Cortex of kidney (tissue), 1 donor: ENCODE measurements at places on chromosomes 12 and 14.

- no peak for DNase-seq
Observed at GRCh38 chr12:108299980-108300696, 39.0 kb downstream of the CMKLR1 start.

DNA sequence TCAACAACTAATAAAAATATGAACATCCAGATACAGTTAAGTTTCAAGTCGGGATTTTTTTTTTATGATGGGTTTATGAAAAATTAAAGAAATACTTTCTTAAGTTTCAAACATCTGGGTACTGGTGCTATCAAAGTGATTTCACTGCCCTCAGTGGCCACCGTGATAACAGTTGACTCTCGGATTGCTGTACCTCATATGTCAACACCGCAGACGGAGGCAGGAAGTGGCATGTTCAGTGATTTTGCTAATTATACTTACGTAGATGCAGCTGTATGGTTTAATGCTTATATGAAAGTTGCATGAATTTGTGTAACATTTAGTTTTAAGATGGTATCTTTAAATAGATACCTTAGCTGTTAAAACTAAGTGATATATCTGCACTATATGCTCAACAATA is 20.8 kb upstream of the FBLN5 start:
- no peak for DNase-seq

DNA sequence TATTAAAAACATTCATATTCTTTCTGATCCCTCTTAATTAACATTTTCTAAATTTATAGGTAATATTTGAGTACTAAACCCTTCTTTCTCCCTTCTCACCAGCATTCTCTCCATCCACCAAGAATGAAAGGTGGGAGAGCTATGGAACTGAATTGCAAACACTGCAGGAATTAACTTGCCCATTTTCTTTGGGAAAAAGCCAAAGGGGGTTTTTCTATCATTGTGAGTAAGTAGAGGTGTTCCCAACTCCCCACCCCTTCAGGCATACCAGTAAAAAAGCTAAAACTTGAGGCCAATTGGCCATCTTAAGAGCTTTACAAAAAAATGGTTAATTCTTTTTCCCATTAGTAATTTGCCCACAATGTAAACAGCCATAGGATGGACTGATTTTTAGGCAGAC is 23.7 kb downstream of the PCNX1 start:
- no peak for DNase-seq

DNA sequence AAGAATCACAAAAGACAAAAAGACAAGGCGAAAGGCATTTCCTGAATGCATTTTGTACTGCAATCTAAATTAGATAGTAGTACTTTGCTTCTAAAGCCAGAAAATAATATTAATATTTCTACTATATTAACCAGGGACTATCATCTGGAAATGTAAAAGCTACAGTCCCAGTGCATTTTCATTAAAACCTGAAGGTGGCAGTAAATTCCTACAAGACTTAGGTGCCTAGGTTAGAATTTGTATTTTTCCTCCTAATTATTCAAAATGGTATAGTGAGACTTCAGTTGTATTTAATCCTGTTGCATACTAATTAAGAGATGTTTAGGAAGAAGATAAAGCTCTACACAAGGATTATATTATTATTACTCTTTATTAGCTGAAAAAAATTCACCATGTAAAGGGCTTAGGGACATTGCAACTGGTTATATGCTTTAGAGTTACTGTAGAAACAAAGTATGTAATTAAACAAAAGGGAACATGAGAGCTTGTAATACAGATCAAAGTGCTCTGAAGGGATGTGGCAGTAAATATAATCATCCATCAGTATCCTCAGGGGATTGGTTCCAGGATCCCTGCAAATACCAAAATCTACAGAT is 53.6 kb downstream of the BRMS1L start:
- no peak for DNase-seq

GRCh38 chr14:22084393-22085281 is 411.0 kb upstream of the OR4E1 start:
- no peak for DNase-seq

DNA sequence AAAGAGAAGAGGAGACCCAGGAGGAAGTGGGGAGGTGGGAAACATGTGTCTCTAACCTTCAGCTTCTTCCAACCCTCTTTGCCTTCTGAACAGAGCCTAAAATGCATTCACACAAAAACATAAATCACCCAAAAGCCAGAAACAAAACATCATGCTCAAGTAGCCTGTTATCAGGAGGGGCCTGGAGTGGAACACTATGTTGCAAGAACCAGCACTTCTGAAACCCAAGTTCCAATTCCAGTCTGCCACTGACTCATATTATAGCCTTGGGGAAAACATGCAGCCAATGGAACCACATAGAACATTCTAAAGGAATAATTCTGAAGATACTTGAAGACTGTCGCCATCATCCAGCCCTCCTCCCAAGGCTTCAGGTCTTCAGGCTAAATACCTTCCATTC is 169.8 kb upstream of the PLXNC1 start:
- DNase-seq: no peak

DNA sequence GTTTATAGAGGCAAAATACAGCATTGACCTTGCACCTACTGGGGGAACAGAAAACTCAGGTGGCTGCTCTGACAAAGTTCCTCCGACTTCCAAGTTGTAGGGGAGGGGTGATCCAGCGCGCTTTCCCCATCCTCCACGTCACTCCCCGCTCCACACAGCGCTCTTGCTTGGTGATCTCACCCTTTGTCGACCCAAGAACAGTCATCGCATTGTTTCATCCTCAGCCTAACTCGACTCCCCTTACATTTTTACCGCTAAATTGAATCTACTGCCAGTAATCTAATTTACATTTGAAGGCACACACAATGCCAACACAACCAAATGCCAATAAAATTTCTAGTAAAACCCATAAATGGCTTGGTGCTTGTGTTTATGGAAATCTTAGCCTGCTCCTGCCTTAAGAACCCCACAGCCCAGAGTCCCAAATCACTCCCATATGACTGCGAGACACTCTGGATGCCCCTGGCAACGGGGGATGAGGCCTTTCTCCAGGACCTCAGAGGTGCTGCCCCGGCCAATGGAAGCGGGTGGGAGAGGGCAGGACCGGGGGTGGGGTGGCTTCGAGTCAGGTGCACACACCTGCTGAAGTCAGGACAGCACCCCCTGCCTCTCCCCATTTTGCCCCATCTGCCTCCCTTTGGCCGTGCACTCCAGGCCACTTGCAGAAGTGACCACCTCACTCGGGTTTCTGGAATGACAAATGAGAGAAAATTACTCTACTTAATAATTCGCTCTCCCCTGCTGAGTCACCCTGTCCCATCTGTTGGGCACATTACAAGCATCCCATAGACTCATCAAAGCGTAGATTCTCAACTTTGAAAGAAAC is 98.2 kb upstream of the GSC start:
- DNase-seq: no peak

- no peak for DNase-seq
Observed at GRCh38 chr12:80183939-80184338, 84.6 kb downstream of the OTOGL start.

DNA sequence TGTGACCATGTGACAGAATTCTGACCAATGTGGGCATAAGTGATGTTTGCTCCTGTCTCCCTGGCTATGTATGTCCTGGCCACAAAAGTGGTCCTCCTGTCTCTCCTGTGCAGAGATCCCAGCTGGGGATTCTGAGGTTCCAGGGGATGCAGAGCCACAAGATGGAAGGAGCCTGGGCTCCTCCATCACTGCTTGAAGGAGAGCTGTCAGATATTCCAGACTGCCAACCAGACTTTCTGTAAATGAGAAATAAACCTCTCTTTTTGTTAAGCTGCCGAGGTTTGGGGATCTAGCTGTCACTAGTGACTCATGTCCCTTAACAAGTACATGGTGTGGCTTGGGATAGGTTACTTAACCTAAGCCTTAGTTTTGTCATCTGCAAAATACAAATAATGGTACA is 21.9 kb downstream of the BDKRB1 start:
- DNase-seq: no peak

- DNase-seq: no peak
Observed at GRCh38 chr12:117468016-117468415, 106.6 kb upstream of the NOS1 start.

DNA sequence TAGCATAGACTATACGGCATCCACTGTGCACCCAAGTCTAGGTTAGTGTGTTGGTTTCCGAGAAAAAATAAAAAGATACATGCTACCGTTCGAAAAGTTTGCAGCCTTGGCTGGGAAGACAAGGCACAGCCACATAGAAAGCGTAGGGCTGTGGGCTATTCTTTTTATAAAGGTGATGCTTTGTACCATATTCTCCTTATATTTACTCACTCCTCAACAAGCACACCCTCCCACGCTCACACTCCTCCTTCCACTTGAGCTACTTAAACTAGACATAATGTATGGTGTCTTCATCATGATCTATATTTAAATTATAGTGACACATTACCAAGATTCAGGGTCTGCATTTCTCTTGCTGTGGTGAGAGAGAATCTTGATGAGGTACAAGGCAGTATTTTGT is 1416.5 kb downstream of the AACS start:
- DNase-seq: no peak

- DNase-seq: no peak
Observed at GRCh38 chr14:67493092-67493717, 4.7 kb upstream of the TMEM229B start.

DNA sequence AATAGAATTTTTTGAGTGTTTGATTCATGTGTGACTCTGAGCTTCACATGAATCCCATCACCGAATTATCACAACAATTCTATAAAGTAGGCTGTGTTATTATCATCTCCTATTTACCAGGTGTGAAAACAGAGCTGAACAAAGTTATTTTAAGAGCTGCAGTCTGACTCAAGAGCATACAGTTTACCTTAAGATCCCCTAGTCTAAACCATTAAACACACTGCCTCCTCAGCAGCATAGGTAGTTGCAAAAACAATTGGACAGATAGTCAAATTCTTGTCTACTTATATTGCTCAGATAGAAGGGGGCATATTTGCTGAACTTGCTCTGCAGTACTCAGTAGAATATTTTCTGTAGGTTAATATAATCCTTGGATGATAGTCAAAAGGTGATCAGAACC is 219.8 kb upstream of the ATP2B1 start:
- DNase-seq: no peak

DNA sequence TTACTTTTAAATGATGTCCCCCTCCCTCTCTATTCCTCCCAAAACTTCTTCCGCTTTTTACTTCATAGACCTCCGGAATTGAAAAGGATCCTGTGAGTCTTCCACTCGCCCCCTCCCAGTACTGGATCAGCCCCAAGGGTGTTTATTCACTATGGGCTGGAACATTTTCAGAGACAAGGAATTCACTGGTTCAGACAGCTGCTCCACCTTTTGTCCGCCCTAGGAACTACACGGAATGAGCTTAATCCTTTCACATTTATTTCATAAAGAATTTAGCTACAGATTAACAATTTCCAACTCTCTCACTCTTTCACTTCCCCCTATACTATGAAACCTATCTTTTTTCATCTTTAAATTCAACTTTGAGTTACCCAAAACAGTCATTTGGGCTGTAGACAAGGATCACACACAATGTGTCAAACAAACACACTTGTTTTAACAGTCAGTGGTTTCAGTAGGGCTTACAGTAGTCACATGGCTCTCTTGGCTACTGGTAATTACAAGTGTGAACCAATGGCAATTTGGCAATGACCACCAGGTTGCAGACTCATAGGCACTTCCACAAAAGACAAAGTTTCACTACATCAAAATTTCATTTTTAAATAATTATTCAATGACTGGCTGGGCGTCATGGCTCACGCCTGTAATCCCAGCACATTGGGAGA is 20.6 kb downstream of the CNIH1 start:
- DNase-seq: no peak

DNA sequence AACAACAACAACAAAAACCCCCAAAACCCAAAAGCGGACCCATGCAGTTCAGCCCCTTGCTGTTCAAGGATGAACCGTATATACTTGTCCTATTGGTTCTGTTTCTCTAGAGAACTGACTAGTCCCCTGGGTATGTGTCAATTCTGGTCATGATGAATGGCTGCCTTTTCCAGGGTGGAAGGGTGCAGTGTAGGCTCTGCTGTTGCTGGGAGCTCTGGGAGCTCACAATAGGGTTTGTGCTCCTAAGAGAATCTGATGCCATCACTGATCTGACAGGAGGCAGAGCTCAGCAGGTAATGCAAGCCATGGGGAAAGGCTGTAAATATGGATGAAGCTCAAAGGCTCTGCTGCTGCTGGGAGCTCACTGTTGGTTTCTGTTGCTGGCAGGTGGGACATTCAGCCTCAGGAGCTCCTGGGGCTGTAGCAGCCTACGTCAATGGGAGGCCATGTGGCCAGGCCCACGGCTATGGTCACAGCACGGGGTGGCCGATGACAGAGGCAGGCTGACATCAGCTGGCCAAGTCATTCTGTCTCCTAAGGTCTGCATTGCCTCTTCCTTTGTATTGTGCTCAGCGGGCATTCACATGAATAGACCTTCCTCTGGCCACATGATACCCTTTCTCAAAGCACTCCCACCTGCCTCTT is 37.9 kb downstream of the DLK1 start:
- DNase-seq: no peak

- DNase-seq: no peak
Observed at GRCh38 chr12:81670759-81671158, 88.4 kb downstream of the PPFIA2 start.

DNA sequence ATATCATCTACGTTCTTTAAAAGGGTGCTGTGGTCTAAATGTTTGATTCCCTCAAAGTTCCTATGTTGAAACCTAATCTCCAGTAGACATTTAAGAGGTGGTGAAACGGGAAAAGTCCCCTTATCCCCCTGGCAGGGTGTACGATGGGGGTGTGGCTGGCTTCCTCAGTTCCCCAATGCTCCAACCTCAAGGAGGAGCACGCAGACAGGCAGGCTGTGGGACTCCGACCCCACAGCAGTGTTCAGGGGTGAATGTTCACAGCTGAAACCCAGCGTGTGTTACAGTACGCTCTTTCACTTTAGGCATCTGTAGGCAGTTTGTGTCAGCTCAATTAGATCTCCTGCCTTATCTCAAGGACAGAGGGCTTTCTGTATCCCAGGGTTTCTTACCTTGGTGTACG is 73.2 kb downstream of the SEC23A start:
- DNase-seq: no peak

- DNase-seq: no peak
Observed at GRCh38 chr12:50751948-50752721, 11.8 kb upstream of the ATF1 start.

DNA sequence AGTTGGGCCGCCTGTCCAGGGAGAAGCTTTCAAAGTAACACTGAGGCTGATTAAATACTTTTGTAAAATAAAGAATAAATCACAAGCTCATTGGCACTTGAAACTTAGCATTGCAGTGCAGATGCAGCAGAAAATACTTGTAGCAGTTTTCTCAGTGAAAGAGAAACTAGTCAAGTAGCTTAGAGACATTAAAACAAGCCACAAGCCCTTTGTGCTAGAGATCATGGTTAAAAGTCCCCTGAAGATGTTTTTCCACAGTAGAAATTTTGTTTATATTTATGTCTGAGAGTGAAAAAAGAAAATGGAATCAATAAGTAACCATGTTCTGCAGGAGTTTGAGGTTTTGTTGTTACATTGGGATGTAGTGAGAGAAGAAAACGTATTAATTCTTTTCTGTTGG is 5.9 kb downstream of the PSEN1 start:
- no peak for DNase-seq

DNA sequence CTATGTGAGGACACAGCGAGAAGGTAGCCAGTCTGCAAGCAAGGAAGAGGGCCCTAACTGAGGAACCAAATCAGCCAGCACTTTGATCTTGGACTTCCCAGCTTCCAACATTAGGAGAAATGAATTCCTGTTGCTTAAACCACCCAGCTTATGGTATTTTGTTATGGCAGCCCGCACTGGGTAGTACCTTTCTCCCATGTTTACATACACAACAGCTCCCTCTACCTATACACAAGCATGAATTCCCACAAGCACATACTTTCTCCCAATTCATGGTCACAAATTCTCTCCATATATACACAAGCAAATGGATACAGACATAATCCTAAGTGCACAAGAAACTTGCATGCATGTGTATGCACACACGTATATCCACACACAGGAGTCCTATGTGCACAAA is 7.4 kb downstream of the ITGB7 start:
- no peak for DNase-seq
